ENCODE measurements at places on chromosomes 12 and 14. TPM values are rescaled to one million over a fixed set of nuclear protein-coding genes. Genes with fewer than 3 reads are reported as not detected.

Gene KRT2
- total RNA-seq, result not detected

DNA sequence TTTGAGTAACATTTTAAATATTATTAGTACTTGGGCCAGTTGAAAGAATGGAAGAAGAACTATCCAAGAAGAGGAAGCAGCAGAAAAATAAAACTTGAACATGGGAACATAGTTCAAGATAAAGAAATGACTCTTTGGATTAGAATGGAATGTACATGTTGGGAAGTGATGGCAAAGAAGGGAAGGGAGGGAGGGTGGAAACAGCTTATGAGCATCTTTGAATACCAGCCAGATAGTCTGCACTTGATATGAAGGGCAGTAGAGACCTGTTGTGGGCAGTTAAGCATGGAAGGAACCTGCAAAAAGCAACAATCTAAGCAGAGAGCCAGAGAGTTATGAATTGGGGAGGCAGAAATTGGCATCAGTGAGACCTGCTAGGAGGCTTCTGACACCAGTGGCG, 10.0 kb upstream of the IL22 start:
- no peak for ATAC-seq

Gene B4GALNT1
- total RNA-seq, result 0.04 TPM

DNA sequence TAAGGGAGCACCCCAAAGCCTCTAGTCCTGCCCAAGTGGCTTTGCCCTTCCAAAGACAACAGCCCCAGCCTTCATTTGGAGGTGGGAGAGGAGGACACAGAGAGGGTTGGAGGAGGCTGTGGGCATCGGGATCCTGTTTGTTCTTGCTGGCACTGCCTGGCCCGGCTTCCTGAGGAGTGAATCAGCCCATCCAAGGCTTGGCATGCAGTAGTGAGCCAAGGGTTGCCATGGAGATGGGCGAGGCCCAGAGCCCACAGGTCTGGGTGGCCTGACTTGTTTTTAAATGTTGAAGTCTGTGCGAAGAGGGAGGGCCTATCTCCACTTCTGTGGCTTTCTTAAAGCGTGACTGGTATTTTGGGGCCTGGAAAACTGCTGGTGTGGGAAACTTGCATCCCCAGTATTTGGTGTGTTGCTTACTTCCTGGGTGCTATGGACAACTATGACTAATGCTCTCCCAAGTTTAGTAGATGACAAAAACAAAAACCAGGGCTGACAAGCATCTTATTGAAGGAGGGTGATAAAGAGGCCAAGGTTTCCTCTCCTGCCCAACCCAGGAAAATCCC, 15.8 kb downstream of the CD9 start:
- peak; percentile 90 for ATAC-seq

GRCh38 chr12:76711241-76711640, 52.7 kb upstream of the ZDHHC17 start:
- no peak for ATAC-seq

Gene DCN
- 57.4 TPM for total RNA-seq

DNA sequence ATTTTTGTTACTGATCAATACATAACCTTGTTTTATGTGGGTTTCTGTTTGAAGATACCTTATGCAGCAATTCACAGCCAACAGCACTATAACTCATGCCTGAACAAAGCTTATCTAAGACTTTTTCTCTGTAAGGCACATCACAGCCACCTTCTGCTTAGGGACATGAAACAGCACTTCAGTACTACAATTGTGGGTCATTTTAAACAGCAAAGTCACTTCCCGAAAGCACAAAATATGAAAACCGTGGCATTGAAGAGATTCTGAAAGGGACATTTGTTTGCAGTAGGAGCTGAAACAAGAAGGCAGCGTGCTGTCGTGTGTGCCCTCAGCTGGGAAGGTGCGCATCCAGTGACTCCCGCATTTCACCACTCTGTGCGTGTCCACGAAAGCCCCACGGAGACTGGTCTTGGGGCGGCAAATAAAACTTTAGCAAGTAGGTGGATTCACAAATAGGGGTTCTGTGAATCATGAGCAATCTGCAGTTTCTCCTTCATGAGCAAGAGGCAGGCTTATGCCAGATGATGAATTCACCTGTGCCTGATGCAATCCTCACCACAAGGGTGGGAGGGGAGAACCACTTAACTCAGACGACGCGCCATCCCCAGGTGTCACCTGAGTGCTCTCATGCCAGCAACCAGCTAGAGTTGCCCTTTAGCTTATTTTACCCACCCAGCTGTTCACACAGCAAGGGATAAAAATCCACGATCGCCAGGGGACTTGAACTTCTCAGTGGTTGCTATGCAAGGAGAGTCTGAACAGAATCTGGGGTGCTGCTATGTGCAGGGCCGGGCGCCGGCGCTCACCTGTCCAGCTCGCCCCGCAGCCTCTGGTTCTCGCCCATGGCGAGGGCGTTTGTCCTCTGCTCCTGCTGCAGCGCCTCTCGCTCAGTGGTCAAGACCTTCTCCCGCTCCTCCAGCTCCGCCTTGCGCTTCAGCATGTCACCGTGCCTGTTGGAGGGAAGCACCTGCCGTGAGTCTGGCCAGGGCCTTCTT, 54.9 kb upstream of the GPR68 start:
- ATAC-seq, result no peak

GRCh38 chr12:133204264-133204603, 22.9 kb downstream of the ZNF268 start:
- no peak for ATAC-seq

DNA sequence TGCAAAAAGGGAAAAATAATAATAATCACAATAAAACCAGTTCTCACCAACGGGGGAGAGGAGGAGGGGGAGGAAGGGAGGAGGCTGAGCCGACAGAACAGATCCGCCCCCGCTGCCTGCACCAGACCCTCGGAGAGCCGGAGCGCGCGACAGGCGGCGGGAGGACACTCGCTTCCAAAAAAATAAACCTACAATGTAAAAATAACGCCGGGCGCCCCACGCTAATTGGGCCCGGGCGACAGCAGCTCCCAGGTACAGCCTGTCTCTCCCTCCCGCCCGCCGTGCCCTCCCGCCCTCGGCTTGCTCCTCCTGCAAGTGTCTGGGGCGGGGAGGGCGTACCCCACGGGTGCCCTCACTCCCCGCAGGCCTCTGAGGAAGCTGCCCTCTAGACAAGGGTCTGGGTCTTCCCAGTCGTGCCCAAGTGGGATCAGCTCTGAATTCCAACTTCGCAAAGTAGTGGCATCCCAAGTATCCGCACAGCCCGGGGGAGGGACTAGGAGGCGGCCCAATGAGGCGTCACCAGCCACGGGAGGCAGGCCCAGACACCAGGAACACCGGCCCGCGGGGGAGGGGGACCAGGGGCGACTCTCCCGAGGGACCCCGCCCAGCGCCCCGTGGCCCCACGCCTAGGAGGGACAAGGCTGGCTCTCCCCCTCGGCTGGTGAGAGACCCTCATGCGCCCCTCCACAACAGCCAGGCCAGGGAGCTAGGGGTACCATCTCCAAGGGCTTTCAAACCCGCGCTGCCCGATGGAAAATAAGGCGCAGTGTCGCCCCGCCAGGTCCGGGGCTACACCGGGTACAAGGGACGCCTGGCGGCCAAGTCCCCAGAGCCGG, 1.0 kb downstream of the NCOR2 start:
- peak; percentile 69 for ATAC-seq

DNA sequence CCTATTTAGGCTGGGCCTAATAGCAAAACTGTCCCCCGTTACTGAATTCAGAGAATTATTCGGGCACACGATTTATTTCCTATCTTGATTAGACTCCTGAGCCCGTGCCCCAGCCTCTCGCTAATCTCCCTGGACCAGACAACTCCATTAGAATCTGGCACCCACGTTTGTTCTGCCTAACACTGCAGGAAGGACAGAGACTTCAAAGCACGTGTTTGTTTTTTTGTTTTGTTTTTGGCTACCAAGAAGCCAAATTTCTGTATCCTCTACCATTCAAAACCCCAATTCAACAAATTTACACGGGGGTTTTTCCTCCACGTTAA, 4.8 kb downstream of the USP44 start:
- ATAC-seq, result no peak

DNA sequence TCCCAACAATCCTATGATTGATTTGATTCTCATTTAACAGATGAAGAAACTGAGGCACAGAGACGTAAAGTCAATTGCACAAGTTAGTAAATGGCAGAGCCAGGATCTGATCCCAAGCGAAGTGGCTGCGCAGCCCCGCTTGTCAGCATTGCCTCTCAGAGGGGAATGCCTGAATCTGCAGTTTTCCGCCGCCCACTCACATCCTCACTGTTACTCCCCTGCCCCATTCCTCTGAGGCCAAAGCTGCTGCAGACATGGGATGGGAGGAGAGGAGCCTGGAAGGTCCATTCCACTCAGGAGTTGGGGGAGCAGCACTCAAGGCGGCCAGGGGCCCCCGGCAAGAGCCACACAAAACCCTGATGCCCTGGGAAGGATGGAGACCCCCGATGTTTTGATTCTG, 1.0 kb downstream of the NRIP2 start:
- ATAC-seq, result no peak

- ATAC-seq, result no peak
Measured at GRCh38 chr12:20523658-20524057, 155.3 kb downstream of the PDE3A start.

Gene PRB2
- not detected for total RNA-seq

DNA sequence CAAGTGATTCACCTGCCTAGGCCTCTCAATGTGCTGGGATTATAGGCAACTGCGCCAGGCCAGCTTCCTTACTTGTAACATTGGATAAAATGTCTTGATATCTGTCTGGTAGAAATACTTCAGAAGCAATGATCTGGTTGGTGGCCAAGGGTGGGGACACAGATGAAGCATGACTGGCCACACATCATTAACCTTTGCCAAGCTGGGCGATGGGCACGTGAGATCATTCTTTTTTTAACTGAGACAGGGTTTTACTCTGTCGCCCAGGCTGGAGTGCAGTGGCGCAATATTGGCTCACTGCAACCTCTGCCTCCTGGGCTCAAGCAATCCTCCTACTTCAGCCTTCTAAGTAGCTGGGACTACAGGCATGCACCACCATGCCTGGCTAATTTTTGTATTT, 31.1 kb downstream of the PLEKHH1 start:
- peak; percentile 20 for ATAC-seq

Gene GPR162
- 0.76 TPM for total RNA-seq

DNA sequence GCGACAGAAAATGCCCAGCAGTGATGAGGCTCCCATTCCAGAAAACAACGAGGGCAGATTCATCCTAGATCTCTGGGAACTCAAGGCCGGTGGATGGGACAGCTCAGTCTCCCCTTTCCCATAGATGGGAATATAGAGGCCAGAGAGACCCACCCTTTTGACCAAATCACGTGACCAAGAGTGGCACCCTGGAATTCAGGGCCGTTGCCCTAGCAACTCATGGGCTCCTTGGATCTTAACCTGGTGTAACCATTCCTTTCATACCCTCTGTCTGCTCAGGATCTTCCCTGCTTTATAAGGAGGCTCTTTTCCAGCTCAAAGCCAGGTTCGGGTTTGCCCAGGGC, 8.4 kb upstream of the LRTM2 start:
- no peak for ATAC-seq

GRCh38 chr14:92624764-92625163, 111.2 kb downstream of the RIN3 start:
- no peak for ATAC-seq

DNA sequence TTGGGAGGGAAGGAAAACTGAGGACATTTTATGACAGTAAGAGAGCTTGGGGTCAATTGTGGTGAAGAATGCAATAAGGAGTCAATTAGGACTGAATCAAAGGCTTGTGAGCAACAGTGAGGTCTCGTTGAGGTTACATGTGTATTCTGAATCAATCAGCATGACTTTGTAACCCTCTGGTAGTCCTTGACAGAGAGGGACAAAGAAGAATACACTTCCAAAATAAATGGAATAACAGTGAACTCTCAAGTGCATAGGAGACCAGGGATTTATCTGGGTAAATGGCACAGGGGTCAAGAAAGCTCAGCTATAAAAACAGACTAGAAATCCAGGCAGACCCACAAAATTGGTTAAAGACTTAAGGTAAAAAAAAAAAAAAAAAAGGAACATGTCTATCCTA, 85.1 kb upstream of the NAV3 start:
- ATAC-seq, result no peak

- ATAC-seq, result no peak
Measured at GRCh38 chr12:98425859-98426258, 89.5 kb upstream of the TMPO start.

Gene MYH6
- total RNA-seq, result not detected

- no peak for ATAC-seq
Measured at GRCh38 chr14:38507299-38507698, 251.4 kb upstream of the CLEC14A start.

Gene MGP
- 16.7 TPM for total RNA-seq

- no peak for ATAC-seq
Measured at GRCh38 chr12:19641235-19642080, 202.2 kb downstream of the AEBP2 start.

GRCh38 chr14:31400031-31400638, 20.2 kb downstream of the HEATR5A start:
- no peak for ATAC-seq

Gene SLC7A7
- 1.4 TPM for total RNA-seq

DNA sequence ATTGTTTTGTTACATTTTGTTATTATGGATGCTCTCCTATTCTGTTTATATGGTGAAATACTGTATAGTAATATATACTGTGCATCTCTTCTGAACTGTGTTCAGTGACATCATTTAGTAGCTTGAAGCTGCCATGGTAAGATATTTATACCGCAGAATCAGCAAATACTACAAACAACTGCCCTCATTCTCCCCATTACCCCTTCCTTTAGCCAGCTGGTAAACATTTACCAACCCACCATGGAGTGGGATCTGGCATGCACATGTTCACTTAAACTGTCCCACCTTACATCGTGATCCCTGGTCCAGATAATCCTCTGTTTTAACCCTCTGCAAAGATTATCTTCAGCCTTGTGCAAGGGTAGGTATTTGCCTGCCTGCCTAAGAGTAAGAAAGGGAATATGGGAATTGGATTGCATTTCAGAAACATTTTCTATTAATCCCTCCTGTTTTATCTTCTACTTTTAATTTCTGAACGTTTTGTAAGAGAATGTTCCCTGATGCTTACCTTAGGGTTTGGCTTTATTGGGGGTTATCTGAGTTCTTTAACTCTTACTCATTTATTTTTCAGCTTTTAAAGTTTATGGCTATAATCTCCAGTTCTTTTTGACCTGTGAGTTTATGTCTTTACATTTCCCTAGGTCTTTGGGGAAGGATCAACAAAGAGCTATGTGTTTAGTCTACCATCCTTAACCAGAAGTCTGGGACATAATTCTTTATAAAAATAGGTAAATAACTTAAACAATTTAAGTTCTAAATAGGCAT, 46.5 kb downstream of the FBXO34 start:
- ATAC-seq, result no peak

DNA sequence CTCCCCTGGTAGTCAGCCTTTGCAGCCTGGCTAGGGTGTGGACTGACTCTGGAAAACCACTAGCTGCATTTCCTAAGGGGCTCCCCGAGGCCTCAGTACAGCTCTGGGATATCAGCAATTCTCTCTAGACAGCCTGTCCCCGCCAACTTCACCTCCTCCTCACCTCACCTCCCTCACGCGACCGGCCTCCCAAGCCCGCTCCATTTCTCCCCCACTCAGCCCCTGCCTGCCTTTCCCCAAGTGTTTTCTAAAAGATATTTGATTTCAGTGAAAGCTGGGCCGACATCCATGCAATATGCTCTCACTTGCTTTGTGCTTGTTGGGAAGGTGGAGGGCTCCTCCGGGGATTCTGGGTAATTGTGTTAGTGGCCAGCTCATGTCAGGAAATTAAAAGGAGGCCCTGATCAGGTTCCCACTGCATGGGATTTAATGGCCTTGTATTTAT, 91.8 kb downstream of the ESRRB start:
- ATAC-seq, result no peak

Gene SPSB2
- total RNA-seq, result 6.4 TPM

Gene INSM2
- not detected for total RNA-seq

Gene KCNA5
- total RNA-seq, result not detected

Gene TAS2R43
- total RNA-seq, result 0.84 TPM
